ENCODE measurements at places on chromosomes 11 and 22.

DNA sequence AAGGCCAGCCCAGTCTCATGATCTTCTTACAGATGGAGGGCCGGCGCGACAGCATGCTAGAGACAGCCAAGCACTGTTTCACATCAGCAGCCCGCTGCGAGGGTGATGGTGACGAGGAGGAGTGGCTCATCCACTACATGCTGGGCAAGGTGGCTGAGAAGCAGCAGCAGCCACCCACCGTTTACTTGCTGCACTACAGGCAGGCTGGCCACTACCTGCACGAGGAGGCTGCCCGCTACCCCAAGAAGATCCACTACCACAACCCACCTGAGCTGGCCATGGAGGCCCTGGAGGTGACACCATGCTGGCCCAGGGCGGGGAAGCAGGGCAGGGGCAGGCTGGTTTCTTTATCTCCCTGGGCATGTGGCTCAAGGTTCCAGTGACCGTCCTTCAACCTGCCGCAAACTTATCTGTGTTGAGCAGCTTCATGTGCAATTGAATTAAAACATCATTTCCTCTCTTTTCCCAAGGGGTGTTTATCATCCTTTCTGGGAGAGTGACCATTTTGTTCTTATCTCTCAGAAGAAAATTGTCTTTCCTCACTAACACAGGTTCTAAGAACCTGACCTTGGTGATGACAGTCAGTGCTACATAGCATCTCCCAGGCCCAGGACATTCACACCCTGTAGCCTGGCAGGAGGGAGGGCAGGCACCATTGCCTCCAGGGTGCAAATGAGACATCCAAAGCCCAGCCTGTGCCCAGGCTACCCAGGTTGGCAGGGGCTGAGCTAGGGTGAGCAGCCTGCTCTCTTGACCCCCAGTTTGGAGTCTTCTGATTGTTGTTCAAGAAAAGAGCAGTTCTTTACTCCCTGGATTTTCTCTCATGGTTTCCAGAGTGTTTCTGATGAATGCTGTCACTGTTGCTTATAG lies 80.7 kb downstream of the CABIN1 start:
- H3K4me3 ChIP-seq: no peak overlapping the region
- H3K27me3 ChIP-seq: no peaks in the 10 kb centered on the region
- no peaks in the 10 kb centered on the region for H3K4me1 ChIP-seq
- DNase-seq: no peak

DNA sequence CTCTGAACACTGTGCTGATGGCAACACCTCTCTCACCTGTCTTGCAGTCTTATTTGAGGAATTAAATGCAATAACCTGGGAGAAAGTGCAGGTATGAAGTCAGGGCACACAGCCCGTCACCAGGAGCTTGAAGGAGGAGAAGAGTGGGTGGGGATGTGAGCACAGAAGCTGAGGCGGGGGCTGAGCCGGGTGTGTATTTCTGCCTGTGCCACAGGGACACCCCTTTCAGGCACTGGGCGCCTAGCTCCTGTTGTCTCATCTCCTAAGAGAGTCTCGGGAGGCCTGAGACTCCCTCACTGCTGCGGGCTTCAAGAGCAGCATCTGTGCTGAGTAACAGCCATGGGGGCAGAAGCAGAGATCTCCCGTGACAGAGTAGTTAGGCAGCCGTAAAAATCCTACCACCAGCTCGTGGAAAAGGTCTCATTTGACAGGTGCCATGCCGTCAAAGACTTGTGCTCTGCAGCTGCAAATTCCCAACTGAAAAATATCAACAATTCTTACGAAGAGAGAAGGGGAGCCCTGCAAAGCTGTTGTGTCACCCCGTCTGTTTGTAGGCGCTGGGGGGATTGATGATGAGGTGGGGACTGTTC lies 26.8 kb downstream of the PARVB start:
- no peaks in the 10 kb centered on the region for H3K4me1 ChIP-seq
- H3K27ac ChIP-seq: no peak overlapping the region
- H3K27me3 ChIP-seq: no peaks in the 10 kb centered on the region
- no peaks in the 10 kb centered on the region for H3K36me3 ChIP-seq
- H3K4me3 ChIP-seq: no peak overlapping the region
- no peak for DNase-seq

- no peaks in the 10 kb centered on the region for H3K36me3 ChIP-seq
- H3K4me3 ChIP-seq: no peak overlapping the region
- H3K27me3 ChIP-seq: no peaks in the 10 kb centered on the region
- DNase-seq: no peak
- H3K4me1 ChIP-seq: peaks cover 9% of the 10 kb centered on the region
- no peak overlapping the region for H3K27ac ChIP-seq
Measured at GRCh38 chr11:87359401-87359800, 321.7 kb downstream of the TMEM135 start.

- H3K27ac ChIP-seq: no peak overlapping the region
- H3K4me3 ChIP-seq: no peak overlapping the region
- no peaks in the 10 kb centered on the region for H3K4me1 ChIP-seq
- H3K36me3 ChIP-seq: no peaks in the 10 kb centered on the region
- no peak for DNase-seq
Measured at GRCh38 chr22:44201665-44202064, 20.9 kb downstream of the PARVG start.

GRCh38 chr11:126432065-126432461 lies 76.6 kb downstream of the ST3GAL4 start:
- H3K27me3 ChIP-seq: no peaks in the 10 kb centered on the region
- no peaks in the 10 kb centered on the region for H3K36me3 ChIP-seq
- H3K27ac ChIP-seq: no peak overlapping the region
- no peak for DNase-seq
- H3K4me3 ChIP-seq: no peak overlapping the region
- no peaks in the 10 kb centered on the region for H3K4me1 ChIP-seq

Data from SJCRH30 (cell line).